ENCODE measurements at places on chromosomes 16 and 17. TPM values are rescaled to one million over a fixed set of nuclear protein-coding genes. Genes with fewer than 3 reads are reported as not detected.

Gene LYRM1
- total RNA-seq = 21.7 TPM

Gene SULT1A3
- total RNA-seq = 38.1 TPM

Gene ASGR2
- total RNA-seq = not detected

Gene GGA3
- 80.2 TPM for total RNA-seq

Gene TVP23B
- total RNA-seq = 20.1 TPM
